ENCODE measurements at places on chromosomes 7 and 10. TPM values are rescaled to one million over a fixed set of nuclear protein-coding genes. Genes with fewer than 3 reads are reported as not detected.

GRCh38 chr7:78134256-78134655 is 335.7 kb downstream of the PHTF2 start:
- DNase-seq: no peak

- DNase-seq: no peak
Measured at GRCh38 chr7:26081638-26082037, 70.4 kb upstream of the NFE2L3 start.

DNA sequence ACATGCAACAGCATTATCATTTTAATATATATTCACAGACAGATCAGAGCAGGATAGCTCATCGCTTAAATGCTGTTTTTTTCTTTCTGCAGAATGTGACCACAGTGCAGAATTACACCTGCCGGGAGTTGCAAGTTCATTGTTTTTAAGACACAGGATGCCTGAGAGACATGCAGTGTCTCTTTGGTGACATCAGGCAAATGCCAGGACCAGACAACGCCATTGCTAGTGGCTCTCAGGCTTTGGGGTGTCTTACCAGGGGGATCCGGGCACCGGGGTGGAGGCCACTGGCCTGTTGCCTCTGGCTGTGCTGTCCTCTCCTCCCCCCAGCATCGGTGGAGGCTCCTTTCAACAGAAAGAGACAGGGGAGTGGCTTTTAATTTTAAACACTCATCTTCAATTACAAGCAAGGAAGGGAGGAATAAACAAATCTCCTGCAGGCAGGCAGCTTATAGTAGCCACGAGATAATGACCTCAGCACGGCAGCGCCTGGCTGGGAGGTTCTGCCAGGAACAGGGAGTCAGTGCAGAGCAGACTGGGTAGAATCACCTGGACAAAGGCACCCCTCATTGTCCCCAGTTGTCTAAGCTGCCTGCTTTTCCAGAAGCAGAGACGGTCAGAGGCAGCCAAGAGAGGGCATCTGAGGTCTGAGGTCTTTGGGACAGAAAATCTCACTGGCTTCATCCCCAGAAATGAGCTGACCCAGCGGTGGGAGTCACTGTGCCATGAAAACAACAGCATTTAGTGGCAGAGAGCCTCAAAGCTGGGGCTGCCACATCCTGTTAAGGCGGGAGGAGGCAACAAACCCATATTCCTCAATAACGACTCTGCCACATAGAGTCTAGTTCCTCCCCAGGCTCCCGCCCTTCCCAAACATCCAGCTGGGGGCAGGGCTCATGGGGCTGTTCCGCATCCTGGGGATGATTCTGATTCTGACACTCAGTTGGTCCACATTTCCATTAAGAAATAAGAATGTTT is 148.4 kb downstream of the TCERG1L start:
- no peak for DNase-seq

- DNase-seq: peak; percentile 66
Measured at GRCh38 chr7:5231811-5232484, 41.9 kb downstream of the WIPI2 start.

- DNase-seq: no peak
Measured at GRCh38 chr10:121339114-121339513, 259.1 kb downstream of the FGFR2 start.

DNA sequence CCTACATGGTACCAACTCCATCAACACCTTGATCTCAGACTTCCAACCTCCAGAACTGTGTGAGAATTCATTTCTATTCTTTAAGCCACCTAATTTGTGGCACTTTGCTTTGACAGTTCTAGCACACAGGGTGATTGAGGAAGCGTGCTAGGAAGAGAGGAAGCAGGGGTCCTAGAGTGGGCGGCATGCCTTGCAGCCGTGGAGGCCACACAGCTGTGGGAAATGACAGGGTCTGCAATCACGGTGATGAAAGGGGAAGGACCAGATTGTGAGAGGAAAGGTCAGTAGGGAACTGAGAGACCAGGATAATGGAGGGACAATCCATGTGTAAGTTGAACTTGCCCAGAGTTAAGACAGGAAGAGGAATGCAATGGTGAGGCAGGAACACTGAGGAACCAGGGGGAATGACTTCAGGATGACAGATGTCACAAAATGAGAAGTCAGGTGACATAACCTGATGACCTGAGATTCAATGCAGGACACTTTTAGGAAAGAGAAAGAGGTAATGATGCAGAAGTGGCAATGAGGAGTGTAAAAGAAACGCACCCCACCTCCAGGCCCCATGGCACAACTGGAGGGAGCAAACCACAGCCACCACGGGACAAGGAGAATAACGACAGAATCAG is 87.3 kb upstream of the PIK3CG start:
- DNase-seq: peak; percentile 66

- DNase-seq: no peak
Measured at GRCh38 chr7:46009211-46009610, 88.1 kb upstream of the IGFBP3 start.

- no peak for DNase-seq
Measured at GRCh38 chr7:25503306-25503705, 275.0 kb upstream of the NPVF start.

- no peak for DNase-seq
Measured at GRCh38 chr10:63496561-63496960, 24.6 kb upstream of the REEP3 start.

DNA sequence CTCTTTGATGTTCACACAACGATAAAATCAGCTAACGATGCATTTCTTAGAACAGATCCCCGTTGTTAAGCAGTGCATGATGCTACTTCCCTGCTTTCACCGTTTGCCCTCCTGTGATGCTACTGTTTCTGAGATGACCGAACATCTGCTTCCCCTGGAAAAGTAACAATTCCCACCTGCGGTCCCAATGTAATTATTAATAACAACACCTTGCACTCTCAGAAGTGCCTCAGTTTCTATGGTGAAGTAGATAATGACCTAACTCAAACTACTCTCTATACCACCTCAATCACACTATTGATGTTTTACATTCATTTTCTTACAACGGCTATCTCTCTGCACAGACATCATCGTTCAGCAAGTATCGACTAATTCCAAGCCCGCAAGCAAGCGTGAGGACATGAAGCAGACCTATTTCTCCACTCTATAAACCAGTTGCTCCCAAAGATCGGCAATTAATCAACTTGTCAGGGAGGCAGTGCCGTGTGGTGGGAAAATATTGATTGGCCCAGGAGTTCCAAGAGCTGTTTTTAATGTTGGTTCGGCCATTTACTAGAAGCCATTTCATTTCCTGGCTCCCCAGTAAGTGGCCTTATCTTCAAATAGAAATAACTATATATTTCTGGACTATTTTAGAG is 42.7 kb downstream of the FAM107B start:
- DNase-seq: no peak

DNA sequence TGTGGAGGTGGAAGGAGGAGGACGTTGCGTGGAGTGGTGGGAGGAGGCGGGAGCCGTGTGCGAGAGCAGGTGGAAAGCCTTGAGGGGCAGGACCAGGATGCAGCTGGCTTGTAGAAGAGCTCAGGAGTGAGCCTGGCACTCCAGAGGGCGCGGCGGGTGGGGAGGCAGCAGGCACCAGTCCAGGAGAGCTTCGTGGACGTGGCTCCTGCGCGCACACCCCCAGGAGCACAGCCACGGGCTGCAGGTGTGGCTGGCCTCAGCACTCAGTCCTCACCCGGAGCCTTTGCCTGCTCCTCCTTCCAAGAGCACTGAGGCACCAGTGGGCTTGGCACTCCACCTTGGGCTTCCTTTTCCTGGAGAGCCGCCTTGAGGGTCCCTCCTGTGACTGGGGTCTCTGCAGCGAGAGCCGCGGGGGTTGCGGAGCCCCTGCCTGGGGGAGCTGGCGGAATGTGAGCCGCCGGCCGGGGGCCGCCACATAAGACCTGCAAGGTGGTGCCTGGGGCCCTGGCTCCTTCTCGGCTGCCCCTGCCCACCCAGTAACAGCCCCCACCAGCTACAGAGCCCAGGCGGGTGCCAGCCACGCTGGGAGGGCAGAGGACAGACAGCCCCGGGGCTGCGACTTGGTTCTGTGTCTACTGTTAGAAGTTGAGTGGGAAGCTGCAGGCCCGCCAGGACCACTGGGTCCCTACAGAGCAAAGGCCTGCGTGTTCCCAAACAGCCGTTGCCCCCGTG is 11.1 kb downstream of the MAFK start:
- peak; percentile 45 for DNase-seq

- no peak for DNase-seq
Measured at GRCh38 chr7:45460379-45460778, 113.8 kb upstream of the ADCY1 start.

DNA sequence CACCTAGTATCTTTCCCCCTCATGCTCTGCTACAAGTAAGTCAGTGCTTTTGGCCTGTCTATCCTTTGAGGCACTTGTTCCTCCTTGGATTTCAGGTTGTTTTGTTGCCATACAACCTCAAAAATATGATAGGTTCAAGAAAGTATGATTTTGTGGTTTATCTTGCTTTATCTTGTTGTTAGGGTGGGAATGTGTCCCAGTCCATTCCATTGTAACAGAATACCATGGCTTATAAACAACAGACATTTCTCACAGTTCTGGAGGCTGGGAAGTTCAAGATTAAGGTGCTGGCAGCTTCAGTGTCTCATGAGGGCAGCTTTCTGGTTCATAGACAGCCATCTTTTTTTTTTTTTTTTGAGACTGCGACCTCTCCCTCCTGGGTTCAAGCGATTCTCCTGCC is 72.1 kb downstream of the TMEM270 start:
- DNase-seq: no peak

DNA sequence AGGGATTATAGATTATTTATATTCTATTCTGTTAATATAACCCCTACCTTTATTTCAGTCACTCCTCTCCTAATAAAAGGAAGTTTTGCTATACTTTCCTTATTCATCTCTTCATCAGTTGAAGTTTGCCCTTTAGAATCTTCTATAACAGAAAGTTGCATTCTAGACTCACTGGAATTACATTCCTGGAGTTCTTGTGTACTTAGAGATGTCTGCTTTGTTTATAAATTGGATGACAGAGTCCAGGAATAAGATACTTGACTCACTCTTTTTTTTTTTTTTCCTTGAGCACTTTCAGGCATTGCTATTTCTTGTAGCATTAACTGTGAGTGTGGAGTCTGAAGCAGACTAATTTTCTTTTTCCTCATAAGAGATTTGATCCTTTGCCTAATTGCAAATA is 640.8 kb downstream of the XPNPEP1 start:
- no peak for DNase-seq

GRCh38 chr10:7406712-7407333 is 4.0 kb downstream of the SFMBT2 start:
- DNase-seq: no peak

- no peak for DNase-seq
Measured at GRCh38 chr7:151721694-151722093, 155.2 kb downstream of the PRKAG2 start.

DNA sequence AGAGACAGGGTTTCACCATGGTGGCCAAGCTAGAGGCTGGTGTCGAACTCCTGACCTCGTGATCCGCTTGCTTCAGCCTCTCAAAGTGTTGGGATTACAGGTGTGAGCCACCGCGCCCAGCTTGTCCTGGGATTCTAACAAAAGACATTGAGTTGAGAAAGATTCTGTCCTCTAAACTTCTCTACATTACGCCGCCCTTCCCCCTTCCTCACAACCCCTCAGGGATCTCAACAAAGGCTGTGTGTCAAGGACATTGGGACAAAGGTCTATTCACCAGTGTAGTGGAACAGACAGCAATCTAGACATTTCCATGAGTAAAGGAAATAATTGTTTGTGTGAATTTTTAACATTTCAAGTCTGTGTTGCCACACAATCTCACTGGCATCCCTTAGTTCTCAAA is 68.8 kb upstream of the KIF5B start:
- DNase-seq: no peak

GRCh38 chr10:516764-517163 is 172.7 kb downstream of the DIP2C start:
- no peak for DNase-seq

DNA sequence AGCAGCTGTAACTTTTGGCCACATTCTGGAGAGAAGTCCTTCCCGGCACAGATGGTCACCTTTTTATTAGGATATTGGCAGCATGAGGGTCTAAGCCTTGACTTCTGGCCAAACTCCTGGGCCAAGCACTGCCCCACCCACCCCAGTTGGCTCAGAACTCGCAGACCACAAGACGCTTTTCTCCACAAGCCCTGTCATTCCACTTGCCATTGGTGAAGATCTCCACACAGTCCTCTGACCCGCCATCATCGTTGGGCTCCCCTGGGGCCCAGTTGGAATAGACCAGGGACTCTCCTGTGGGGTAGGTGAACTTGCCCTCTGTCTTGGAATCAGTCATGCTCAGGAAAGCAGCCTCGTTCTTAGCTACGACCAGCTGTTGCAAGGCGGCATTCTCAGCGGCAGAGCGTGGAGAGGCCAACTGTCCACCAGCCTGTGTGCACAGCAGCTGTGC is 11.2 kb downstream of the SFTPD start:
- DNase-seq: no peak

Gene SLC16A9
- total RNA-seq: 0.83 TPM

Gene KLLN
- 0.71 TPM for total RNA-seq

Gene ACHE
- total RNA-seq: 0.97 TPM

Gene LIPK
- not detected for total RNA-seq

Gene ITPRID1
- 0.59 TPM for total RNA-seq

Gene ADRA2A
- total RNA-seq: 3.8 TPM

Gene TCAF2
- total RNA-seq: 6.2 TPM

Gene SPACDR
- total RNA-seq: 1.7 TPM

Gene TMEM225B
- total RNA-seq: 0.30 TPM
